ENCODE measurements at places on chromosomes 7 and 10. TPM values are rescaled to one million over a fixed set of nuclear protein-coding genes. Genes with fewer than 3 reads are reported as not detected.

DNA sequence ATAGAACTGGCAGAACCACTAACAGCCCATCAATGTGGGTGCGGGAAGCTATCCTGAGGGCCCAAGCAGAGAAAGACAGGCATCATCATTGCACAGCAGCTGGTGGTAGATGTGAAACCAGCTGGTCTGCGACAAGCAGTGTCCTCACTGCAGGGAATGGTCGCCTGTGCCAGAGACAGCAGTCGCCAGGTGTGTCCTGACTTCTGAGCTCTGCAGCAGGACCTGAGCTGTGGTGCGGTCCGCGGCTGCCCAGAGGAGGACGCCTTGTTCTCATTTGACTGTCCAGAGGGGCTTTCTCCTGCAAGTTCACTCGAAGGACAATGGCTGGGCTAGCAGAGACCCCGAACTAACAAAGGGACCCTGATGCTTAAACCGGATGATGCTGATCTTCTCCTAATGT lies 97.4 kb downstream of the LRRC18 start:
- DNase-seq, result no peak

The CUZD1 gene
- 0.54 TPM for total RNA-seq

GRCh38 chr10:132599732-132600131 lies 62.1 kb downstream of the INPP5A start:
- no peak for DNase-seq

DNA sequence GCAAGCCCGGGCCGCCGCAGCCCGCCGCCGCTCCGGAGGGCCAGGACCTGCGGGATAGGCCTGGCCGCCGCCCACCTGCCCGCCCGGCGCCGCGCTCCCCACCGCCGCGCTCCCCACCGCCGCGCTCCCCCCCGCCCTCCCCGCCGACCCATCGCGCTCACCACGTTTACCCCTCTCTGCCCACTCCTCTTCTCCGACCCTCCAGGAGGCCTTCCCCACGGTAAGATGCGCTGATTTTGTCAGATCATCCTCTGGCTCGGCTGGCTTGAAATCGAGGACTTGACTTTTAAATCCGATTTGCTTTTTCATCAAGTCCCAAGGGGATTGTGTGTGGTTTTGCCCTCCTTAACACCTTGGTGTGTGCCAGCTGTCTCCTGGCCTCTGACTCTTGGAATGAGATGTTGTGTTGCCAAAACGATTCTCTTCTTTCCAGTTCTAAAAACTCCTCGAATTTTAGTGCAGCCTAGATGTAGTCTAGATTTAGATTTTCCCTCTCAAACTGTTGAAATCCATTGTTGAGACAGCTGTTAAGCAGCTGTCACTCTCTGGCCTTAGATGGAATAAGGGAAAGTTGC lies 738 bp downstream of the POM121 start:
- no peak for DNase-seq

The TLX1 gene
- total RNA-seq, result not detected

- DNase-seq, result peak; percentile 48
These were observed 13.1 kb downstream of the ADGRA1 start for GRCh38 chr10:133100706-133101415.

- no peak for DNase-seq
These were observed 830.4 kb upstream of the COBL start for GRCh38 chr7:52146871-52147634.

DNA sequence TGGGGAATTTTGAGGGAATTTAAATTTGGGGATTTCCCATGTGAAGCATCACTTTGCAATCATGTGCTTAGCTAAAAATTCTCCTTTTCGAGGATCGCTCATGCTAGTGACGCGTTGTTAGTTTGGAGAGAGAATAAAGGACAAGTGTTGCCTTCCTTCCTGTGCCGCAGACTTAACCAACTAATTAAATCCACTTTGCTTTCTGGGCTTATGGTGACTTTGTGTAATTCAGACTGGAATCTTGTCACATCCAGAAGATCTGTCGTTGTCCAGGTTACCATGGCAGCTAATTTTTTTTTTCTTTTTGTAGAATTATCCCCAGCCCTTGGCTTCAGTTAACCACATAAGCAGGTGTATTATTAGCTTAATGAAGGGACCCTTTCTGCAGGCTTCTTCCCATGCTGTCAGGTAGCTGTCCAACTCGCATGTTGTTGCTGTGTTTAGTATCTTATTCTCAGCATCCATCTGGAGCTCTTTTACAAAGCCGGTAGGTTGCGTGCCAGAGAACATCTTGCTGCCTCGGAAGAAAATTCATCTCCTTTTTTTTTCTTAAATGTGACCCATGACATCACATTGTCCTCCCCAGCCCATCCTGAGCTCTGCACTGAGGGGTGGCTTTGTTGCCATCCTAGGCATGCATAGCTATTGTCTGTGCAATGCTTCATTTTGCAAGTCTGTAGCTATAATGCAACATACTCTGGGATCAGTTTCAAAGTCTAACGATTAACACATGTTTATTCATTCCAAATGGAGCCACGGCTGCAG lies 47.2 kb upstream of the NRP1 start:
- DNase-seq, result no peak

- DNase-seq, result no peak
These were observed 147.4 kb upstream of the AGR3 start for GRCh38 chr7:17029150-17029549.

GRCh38 chr7:106736508-106737201 lies 75.7 kb upstream of the CCDC71L start:
- peak; percentile 72 for DNase-seq

DNA sequence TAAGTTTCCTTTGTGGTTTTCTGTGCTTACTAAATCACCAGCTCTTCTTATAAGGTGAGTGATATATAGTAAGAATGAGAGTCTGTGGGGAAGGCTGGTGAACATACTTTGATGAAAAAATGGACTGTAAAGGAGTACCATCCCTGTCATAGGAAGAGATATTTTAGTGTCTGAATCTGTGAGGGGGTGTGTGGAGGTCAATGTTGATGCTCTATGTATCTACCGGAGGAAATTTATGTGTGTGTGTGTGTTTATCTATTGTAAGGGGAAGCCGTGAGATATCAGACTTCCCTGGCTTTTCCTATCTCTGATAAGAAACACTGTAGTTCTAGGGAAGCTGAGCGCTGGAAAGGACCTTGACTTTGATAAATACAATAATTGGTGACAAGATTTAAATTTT lies 179.0 kb downstream of the PCDH15 start:
- no peak for DNase-seq

- DNase-seq, result no peak
These were observed 79.0 kb upstream of the EMX2 start for GRCh38 chr10:117463545-117463920.

The SFRP4 gene
- total RNA-seq, result not detected

DNA sequence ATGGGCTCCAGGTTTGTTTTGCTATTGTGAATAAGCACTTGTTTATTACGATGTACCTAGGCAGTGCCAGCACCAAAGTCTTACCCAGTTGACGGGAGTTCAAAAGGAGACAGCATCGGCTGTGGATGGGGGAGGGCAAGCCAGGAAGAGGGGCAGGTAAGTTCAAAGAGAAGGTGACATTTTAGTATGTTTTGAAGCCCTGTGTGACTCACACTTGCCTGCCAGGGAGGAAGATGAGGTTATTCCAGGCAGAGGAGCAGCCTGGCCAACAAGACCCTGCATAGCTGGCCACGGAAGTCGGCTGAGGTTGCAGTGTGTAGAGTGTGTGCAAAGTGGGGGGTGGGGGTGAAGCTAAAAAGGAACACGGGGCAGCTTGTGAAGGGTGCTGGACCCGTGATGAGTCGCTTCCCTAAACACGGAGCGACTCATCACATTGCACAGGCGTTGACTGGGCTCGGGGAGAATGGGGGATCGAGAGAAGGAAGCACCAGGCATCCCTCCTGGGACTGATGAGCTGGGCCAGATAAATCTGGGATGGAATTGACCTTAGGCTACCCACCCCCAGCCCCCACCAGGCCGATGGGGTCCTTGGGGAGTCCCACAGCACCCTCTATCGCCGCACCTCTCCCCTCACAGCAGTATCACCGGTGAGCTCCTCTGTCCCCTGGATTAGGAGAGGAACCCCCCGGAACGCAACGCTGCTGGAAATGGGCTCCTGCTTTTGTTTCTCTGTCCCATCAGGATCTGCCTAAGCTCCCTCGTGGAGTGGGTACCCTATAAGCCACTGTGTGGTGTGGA lies 97.9 kb upstream of the IKZF1 start:
- peak; percentile 92 for DNase-seq

- DNase-seq, result no peak
These were observed 114.8 kb downstream of the SDK1 start for GRCh38 chr7:3415861-3416312.

The RET gene
- total RNA-seq, result not detected

DNA sequence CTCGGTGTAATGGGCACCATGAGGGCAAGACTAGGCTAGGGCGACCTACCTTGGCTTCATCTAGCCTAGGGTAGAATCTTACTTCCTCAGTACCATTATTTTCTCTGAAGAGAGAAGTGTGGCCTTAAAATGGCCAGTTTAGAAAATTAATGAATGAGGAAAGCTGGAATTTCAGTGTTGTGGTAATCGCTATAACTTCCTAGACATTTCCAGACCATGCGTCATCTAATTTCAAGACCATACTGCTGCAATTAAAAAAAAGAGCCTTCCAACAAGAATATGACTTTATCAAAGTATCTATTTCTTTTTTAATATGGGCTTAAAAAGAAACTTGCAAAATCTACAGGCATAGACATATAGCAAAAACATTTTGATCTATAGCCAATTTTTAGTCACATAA lies 68.5 kb downstream of the CPVL start:
- no peak for DNase-seq

DNA sequence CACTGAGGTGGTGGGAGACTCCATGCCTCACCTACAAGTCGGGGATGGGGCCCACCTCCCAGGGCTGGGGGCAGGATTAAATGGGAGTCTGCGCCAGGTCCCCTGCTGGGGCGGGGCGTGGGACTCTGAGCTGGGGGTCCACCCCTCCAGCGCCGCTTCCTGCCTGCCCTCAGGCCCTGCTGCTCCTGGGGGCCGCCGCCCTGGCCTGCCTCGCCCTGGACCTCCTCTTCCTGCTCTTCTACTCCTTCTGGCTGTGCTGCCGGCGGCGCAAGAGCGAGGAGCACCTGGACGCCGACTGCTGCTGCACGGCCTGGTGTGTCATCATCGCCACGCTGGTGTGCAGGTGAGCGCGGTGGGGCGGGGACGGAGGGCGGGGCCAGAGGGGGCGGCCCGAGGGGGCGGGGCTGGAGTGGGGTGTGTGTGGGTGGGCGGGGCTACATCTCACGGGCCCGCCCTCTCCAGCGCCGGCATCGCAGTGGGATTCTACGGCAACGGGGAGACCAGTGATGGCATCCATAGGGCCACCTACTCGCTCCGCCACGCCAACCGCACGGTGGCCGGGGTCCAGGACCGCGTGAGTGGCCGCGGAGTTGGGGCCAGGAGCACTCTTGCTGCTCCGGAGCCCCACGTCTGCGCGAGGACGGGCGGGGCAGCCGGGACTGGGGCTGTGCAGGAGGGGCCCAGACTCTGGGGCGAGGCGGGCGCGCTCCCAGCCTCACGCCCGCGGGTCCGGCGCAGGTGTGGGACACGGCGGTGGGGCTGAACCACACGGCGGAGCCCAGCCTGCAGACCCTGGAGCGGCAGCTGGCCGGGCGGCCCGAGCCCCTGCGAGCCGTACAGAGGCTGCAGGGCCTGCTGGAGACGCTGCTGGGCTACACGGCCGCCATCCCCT lies 15.1 kb downstream of the TTYH3 start:
- DNase-seq, result no peak

GRCh38 chr10:4909118-4909517 lies 54.1 kb upstream of the AKR1C1 start:
- no peak for DNase-seq

- no peak for DNase-seq
These were observed 56.0 kb downstream of the ATOH7 start for GRCh38 chr10:68175949-68176348.

The LRRC72 gene
- not detected for total RNA-seq

DNA sequence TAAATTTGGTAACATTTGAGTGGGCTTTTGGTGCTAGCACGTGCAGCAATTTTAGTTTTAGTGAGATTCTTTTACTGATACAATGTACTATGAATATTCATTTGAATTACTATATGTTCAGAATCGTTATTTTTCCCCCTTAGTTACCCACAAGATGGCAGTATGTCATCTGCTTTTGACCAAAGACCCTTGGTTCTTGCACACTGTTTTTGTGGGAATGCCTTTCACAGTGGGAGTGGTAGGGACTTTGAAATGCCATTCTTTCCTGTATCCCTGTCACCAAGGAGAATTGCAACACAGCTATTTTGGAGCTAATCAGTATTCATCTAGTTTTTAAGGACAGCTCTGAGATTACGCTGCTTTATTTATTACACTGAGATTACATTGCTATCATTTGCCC lies 40.6 kb downstream of the SEC23IP start:
- DNase-seq, result no peak

- DNase-seq, result no peak
These were observed 5.3 kb downstream of the COL1A2 start for GRCh38 chr7:94400022-94400421.

DNA sequence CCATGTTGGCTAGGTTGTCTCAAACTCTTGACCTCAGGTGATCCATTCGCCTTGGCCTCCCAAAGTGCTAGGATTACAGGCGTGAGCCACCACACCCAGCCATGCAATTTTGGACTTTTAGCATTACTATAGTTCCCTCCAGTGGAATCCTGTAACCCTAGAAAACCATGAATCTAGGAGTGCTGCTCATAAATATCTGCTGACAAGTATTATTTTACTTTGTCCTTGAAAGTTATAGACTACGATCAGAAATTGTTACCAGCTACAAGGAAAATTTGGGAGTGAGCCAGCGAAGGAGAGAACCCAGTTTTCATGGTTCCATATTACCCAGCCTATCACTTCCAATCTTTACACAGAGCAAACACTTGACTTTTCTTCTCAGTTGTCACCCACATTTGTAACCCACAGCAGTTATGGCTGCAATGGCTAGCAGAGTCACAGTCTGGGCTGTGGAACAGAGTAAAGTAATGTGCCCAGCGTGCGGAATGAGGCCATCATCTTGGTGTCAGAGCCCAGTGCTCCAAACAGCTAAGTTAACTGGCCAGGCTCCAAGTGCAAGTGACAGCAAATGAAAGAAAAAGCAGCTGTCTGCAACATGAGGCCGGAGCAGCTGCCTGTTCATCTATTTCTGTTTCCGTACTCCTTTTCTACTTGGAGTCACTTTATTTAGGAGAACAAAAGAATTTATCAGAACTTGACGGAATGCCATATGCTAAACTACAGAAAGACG lies 29.9 kb downstream of the ZC3HC1 start:
- no peak for DNase-seq

The ANK3 gene
- 13.0 TPM for total RNA-seq

DNA sequence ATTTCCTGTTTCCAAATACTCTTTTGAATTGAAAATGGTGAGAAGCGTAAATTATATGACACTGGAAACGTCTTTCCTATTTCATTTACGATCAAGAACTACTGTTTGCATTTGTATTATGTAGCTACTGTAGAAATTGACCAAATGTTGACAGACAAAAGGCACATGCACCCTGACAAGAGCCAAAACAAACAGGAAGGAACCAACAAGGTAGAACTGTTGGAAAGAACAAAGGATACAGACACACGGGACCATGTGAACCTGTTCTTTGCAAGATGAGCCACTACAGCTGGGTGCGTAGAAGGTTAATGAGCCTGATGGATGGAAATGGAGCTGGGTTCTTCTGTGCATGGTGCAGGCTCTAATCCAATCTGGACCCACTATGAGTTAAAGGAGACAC lies 48.4 kb upstream of the FZD8 start:
- DNase-seq, result no peak

- no peak for DNase-seq
These were observed 1.2 kb upstream of the ARPC1B start for GRCh38 chr7:99373091-99374066.

The DEPP1 gene
- total RNA-seq, result 2.4 TPM

GRCh38 chr10:105259201-105259600 lies 618.1 kb downstream of the SORCS3 start:
- no peak for DNase-seq

The GPR15LG gene
- not detected for total RNA-seq

GRCh38 chr7:15505761-15506160 lies 56.1 kb downstream of the AGMO start:
- DNase-seq, result no peak
